ENCODE measurements at places on chromosomes 6 and 20.

DNA sequence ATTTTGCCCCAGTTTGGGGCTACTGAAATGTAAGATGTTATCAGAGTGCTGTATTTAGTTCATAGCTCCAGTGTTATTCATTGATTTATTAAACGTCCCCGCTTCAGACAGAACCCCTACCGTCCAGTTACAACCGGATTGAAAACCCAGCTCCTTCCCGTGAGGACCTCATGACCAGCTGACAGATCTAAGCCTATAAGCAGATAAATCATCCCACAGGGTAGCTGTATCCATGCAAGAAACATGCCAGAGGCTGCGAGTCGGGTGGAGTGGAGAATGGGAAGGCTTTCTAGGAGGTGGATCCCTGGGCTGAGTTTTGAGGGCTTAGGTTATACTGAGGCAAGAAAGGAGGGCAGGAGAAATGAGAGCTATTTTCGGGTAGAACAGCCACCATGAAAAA, 260.0 kb downstream of the ARID1B start:
- no peak for DNase-seq

DNA sequence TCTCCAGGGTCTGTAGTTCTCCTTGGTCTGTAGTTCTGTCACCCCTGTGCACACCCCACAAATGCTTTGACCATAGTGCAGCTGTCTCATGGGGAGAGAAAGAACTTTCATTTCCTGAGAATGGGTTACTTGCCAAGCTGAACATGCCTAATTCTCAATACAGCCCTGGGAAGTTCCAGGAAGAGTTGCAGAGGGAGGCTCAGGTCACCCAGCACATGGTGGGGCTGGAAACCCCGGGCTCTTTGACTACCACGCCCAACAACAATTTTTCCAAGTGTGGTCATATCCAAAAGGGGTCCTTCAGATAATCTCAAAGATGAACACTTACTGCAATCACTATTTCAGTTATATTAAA, 2.2 kb upstream of the PTPRA start:
- DNase-seq = no peak

GRCh38 chr20:21063276-21063675, 42.9 kb downstream of the LINC00237 start:
- no peak for DNase-seq

- no peak for DNase-seq
Measured at GRCh38 chr20:1871807-1872458, 23.3 kb upstream of the SIRPA start.

GRCh38 chr20:13554706-13555105, 84.0 kb downstream of the TASP1 start:
- DNase-seq = no peak

DNA sequence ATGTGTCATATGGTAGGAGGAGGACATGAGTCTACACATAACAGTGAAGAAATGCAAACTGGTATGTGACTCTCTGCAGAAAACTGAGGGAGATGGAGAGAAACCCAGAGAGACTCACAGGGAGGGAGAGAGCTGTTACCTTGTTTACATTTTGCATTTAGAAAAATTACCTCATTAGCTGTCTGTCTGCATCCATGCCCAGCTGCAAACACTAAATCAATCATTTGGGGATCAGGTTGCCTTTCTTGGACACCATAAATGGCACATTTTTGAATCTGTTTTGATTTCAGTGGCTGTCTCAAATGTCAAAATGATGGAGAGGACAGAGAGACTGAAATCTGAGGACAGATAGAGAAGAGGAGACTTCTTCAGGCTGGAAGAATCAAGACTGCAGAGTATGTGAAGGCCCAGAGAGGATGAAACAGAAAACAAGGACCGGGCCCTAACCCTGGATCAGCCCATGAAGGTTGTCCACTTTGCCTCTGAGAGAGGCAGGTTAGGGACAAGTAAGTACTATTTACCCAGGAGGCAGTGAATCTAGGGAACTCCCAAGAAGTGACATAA, 92.2 kb downstream of the UNC5CL start:
- DNase-seq = no peak

GRCh38 chr6:137016356-137016755, 28.4 kb downstream of the IL20RA start:
- DNase-seq = no peak

- no peak for DNase-seq
Measured at GRCh38 chr20:33443006-33443511, 504 bp downstream of the SNTA1 start.

DNA sequence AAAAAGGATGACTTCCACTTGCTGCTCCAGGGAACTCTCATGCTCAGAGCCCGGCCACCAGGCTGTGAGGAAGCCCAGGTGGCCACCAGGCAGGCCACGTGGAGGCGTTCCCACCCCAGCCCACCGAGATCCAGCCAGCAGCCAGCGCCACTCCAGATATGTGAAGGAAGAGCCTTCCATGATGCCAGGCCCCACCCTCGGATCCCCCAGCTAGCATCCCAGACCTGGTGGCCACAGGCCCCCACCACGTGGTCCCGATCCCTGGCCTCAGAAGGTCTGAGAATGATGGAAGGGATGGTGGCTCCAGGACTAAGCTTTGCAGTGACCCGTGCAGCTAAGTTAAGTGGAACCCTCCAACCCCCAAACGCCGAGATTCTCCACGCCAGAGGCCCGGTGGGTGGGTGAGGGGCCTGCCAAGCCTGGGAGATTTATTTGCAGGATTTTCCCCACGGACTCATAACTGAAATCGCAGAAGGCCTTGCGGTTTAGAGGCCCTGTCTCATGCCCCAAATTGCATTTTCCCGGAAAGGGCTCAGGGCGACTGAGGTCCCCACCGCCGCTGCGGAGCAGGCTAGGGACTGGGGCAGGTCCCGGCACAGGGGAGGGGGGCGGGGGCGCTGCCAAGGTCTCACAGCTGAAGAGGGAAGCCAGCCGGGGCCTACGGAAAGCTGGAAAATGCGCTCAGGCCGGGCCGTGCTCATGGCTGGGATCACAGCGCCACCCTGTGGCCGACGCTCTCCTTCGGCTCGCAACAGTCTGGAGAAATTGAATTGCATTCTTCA, 31.1 kb upstream of the CST7 start:
- DNase-seq = peak; percentile 14

DNA sequence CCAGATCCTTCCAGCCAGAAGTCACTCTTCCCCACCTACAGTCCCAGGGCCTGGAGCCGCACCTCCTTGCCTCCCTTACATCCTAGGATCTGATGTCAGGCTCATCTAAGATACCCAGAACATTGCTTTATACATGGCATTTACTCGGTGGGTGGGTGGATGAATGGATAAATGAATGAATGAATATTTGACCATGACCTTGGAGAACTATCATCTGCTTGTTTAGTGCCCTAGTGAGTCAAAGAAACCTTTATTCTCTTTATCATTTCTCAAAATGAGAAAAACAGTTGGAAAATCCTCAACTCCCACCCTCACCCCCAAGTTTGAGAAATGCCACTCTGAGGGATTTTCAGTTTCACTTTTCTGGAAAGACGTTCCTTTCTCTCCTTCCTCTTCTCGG, 56.0 kb downstream of the DAAM2 start:
- no peak for DNase-seq

DNA sequence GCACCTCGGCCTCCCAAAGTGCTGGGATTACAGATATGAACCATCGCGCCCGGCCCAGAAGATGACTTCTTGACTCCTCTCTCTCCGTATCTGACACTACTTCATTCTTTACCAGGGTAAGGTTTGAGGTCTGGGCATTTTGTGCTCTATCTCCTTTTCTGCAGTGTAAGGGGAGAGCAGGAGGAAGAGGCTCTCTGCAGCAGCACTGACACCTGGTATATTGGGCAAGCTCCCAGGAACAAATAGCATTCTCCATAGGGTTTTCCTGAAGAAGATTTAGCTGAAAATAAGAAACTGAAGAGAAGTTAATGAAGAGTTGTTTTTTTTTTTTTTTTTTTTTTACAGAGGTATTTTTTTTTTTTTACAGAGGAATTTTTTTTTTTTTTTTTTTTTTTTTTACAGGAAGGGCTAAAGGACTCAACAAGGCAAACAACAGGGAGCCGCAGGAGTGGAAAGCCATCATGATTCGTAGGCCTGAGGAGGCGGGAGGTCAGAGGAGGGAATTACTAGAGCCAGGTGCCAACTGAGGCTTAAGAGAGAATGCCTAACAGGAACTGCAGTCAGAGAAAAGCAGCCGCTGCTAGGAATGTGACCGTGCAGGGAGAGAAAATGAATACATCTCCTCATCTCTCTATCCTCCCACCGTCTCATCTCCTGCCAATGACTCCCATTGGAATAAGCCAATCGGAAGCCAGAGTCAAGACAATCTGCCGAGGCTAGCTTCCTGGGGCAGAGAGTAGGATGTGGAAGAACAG, 34.7 kb upstream of the ADGRF4 start:
- no peak for DNase-seq

- DNase-seq = no peak
Measured at GRCh38 chr20:9616455-9616805, 102.0 kb downstream of the LAMP5 start.

GRCh38 chr6:30722280-30723112, 2.3 kb downstream of the TUBB start:
- peak; percentile 83 for DNase-seq

DNA sequence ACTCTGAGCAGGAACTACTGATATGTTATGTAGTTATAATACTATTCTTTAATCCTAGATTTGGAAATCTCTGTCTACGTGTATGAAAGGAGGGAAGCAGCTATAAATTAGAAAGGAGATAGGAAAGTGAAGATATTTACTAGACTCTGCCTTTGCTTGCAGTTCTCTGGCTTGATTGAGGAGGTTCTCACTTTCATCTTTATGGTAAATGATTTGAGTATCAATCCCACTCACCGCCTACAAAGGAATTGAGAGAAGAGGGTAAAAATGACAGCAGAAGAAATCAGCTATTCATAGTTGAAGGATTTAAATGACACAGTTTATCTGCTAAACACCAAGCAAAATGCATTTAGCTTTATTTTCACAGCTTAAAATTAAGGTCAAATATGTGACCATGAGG, 67.3 kb downstream of the FAM229B start:
- DNase-seq = no peak

- DNase-seq = no peak
Measured at GRCh38 chr6:98056955-98057354, 773.9 kb upstream of the MMS22L start.

DNA sequence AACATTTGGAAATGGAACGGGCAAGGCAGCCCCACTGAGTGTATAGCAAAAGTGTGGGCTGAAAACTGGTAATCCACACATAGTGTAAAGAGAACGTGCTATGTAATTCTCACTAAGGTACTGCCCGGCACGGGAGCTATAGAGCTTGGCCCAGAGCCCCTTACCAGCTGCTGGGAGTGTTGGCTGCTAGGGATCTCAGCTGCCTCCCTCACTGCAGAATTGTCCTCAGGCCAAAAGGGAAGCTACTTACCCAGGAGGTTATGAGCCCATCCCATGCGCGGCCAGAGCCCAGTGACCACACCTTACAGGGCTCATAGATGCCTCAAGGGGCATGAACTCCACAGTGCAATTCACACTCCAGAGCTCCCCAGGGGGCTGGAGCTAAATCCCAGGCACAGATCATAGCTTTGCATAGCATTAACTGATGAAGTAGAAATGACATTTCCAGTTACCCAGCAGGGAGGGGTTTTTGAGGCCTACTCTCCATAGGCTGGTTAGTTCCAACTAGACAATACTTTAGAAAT, 56.8 kb downstream of the LINC00237 start:
- no peak for DNase-seq

- DNase-seq = no peak
Measured at GRCh38 chr6:69863766-69864165, 2.6 kb upstream of the COL19A1 start.

- no peak for DNase-seq
Measured at GRCh38 chr20:35187584-35188190, 15.8 kb downstream of the PROCR start.

GRCh38 chr6:17494919-17495318, 101.5 kb downstream of the CAP2 start:
- DNase-seq = no peak

GRCh38 chr20:33466303-33466646, 22.7 kb upstream of the SNTA1 start:
- no peak for DNase-seq

- no peak for DNase-seq
Measured at GRCh38 chr6:100347901-100348550, 116.7 kb downstream of the SIM1 start.

GRCh38 chr6:41539204-41539603, 7.0 kb upstream of the FOXP4 start:
- no peak for DNase-seq

GRCh38 chr6:43775535-43775885, 5.5 kb downstream of the VEGFA start:
- no peak for DNase-seq

Measured in stimulated activated CD8-positive, alpha-beta memory T cell treated with anti-CD3 and anti-CD28 coated beads, Interleukin-4, amount 100 ng/mL, for 1 hour (primary cell).